ENCODE measurements at places on chromosomes 13 and 19. TPM values are rescaled to one million over a fixed set of nuclear protein-coding genes. Genes with fewer than 3 reads are reported as not detected.

Gene MYH14
- total RNA-seq, result 26.4 TPM

Gene ZNF433
- total RNA-seq, result 3.5 TPM

Gene ZNF493
- total RNA-seq, result 10.8 TPM

Gene ZNF565
- total RNA-seq, result 3.6 TPM

Gene ZNF541
- total RNA-seq, result 0.87 TPM

- DNase-seq, result no peak
These were observed 36.3 kb downstream of the AP1M1 start for GRCh38 chr19:16233836-16234551.

DNA sequence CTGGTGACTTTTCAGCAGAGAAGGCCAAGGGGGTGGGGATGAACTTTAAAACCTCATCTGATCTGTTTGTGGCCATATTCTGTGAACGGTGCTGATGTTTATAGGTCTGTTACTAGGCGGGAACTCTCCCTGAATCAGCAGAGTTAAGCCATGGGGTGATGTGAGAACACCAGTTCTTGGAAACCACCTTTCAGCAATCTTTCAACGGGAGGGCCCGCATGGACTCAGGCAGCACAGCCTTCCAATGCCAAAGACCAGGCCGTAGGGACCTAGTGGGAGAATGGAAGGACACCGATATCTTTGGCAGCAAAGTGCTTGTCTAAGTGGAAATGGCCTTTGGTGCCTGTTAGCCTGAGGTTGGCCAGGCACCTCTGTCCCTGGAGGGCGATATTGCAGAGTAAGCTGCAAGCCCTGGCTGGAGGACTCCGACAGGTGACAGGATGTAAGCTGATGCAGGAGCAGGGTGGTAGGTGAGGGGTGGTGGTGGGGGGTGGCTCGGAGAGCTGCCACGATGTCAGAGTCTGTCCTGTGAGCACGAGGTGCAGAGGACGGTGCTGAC is 57.0 kb downstream of the ERCC5 start:
- no peak for DNase-seq

DNA sequence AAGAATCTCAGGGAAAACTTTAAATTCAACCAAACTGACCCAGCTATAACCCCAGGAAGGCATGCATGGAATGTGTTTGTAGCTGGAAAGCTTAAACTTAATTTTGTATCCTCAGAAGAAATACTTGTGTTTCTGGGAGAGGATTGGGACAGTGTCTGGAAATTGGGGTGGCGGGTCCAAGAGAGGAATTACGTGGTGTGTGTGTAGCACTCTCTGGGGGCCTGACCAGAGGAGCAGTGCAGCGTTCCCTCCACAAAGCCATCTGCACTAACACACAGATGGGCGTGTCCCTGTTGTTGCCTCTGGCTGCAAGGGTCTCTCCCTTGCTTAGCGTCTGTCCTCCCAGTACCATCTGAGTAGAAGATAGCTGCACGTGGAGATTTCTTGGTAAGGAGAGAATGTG is 6.4 kb downstream of the GARRE1 start:
- DNase-seq, result no peak

DNA sequence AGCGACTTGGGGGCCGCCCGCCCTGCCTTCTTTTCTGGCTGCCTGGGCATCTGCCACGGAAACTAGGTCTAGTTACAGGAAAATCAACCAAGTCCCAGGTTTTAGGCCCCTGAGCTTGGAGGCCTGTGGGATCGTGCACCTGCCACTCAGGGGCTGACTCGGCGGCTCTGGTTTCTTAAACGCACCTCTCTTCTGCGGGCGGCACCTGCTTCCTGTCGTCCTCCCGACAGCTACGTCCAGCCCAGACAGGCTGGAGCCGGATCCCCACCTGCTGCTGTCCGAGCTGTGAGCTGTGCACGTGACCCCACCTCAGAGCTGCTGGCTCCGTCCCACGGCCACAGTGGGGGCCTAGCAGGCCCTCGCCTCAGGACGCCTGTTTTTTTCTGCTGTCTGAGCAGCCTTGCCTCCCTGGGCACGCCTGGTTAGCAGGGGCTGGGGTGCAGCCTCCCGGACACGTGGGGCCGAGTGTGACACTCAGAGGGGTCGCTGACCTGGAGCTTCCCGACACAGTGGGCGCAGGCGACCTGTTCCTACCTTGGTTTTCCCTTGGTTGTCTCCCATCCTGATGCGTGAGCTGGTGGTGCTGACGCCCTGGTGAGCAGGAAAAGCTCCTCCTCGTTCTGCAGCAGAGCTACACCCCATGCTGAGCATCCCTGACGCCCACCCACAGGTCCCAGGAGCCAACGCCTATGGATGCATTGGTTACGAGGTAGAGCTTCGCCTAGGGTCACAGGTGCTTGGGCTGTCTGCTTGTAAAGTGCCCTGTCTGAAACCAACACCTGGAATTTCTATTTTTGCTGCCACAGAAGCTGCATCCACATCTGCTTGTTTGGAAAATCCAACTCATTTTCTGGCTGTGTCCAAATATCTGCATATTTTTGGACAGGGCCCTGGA is 17.5 kb downstream of the TMEM255B start:
- DNase-seq, result peak; percentile 88

DNA sequence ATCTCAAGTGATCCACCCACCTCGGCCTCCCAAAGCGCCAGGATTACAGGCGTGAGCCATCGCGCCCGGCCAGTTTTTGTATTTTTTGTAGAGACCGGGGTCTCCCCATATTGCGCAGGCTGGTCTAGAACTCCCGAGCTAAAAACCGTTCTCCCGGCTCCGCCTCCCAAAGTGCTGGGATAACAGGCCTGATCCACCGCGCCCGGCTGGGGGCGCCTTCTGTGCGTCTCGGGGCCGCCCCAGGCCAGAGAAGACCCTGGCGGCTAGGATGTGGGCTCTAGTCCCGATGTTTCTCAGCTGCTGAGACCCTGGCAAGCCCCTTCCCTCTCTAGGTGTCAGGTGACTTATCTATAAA is 3.6 kb downstream of the ARHGAP45 start:
- no peak for DNase-seq

DNA sequence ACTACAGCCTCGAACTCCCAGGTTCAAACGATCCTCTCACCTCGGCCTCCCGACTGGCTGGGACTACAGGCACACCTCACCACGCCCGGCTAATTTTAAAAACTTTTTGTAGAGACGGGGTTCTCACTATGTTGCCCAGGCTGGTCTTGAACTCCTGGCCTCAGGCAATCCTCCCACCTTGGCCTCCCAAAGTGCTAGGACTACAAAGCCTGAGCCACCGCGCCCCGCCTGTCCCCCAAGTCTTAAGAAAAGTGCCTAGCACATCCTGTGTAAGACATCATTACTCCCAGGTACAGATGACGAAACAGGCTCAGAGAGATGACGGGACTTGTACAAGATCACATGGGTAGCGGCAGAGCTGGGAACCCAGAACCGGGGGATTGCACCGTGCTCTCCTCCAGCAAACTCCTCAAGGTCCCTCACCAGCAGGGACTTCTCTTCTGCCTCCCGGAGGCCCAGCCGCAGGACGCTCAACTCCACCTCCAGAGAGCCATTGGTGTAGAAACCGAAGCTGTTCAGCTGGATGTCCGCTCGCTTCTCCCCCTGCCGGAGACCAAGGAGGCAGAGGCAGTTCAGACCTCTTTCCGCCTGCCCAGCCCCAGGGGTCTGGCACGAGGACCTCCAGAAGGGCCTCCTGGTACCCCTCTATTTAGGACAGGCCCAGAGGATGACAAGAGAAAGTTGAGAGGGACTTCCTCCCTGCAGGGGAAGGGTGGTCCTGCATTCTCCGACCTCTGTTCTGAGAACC is 1.0 kb downstream of the GPR108 start:
- no peak for DNase-seq

- no peak for DNase-seq
These were observed 4.9 kb downstream of the NAPA start for GRCh38 chr19:47509973-47510372.

- no peak for DNase-seq
These were observed 3.1 kb downstream of the ZNF784 start for GRCh38 chr19:55621205-55621672.

DNA sequence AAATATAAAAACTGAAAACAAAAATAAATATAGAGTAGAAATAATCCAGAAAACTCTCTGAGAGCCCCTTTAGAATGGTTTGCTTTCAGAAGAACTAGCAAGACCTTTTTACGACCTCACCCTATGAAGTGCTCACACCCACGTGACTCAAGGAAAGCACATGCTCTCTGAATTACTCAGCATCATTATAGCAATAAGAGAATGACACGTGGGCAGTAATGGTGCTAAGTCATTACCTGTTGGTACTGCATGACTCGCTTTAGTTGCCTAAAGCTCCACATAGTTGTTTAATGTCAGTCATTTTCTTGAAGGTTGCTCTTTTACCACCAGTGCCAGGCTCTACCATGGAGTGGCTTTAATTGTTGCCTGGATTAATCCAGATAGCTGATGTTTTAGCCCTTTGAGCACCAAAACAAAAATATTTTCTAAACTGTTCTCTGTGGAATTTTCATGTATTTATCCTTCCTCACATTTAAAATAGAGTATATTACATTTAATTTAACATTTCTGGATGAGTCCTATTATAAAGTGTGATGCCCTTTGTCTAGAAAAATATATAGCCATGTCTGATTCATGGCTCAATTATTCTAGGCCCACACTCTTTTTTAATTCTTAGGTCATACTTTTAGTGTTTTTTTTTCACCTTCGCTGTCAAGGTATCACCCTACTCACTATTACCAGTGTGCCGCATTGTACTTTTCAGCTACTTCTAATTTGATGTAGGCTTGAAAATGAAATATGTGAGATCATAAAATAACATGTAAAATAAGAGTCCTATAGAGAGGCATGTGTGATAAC is 56.8 kb downstream of the THSD1 start:
- DNase-seq, result no peak

All from mesenteric fat pad (tissue), 1 donor.